ENCODE measurements at places on chromosomes 4 and X.

- no peak for DNase-seq
Observed at GRCh38 chr4:99915449-99915848, 21.2 kb upstream of the LAMTOR3 start.

DNA sequence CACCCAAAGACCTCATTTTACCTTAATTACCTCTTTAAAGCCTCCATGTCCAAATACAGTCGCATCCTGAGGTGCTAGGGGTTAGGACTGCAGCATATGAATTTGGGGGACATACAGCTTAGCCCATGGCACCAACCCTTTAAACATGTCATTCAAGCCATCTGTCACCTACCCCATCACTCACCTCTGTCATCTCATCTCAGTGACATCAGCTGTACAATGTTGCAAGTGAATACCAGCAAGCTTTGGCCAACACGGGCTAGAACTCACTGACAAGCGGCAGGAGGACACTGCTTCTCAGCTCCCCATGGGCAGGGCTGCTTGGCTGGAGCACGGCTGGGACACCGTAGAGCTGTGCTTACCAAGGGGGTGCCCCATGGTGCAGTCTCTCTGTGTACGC is 107.5 kb downstream of the STK32B start:
- no peak for DNase-seq

- DNase-seq = no peak
Observed at GRCh38 chrX:30610026-30610425, 32.5 kb upstream of the TASL start.

GRCh38 chr4:101033986-101034385 is 313.3 kb downstream of the PPP3CA start:
- DNase-seq = no peak

- no peak for DNase-seq
Observed at GRCh38 chr4:2423695-2424094, 4.9 kb downstream of the CFAP99 start.

All from activated CD4-positive, alpha-beta T cell treated with anti-CD3 and anti-CD28 coated beads, Interleukin-2, Interleukin-6, amounts not matched to agents 100 ng/mL and 50 ng/mL, durations not matched to agents 16 hours and 8 hours (primary cell).